ENCODE measurements at places on chromosomes 1 and 21. TPM values are rescaled to one million over a fixed set of nuclear protein-coding genes. Genes with fewer than 3 reads are reported as not detected.

DNA sequence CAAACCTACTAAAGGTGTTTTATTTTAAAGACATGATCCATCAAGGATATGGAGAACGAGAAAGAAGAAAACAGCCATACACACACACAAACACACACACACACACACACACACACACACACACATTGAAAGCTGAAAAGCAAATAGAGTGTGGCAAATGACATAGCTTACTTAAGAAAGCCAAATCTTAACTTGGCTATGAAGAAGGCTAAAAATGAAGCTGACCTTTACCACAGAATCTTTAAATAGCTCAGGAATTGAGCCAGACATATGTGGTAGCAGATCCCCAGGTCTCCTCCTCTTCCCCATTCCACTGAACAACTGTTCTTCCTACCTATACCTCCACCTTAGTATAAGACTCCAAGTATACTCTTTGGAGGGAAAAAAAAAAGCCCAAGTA lies 185.6 kb downstream of the CLEC20A start:
- no peak for DNase-seq

DNA sequence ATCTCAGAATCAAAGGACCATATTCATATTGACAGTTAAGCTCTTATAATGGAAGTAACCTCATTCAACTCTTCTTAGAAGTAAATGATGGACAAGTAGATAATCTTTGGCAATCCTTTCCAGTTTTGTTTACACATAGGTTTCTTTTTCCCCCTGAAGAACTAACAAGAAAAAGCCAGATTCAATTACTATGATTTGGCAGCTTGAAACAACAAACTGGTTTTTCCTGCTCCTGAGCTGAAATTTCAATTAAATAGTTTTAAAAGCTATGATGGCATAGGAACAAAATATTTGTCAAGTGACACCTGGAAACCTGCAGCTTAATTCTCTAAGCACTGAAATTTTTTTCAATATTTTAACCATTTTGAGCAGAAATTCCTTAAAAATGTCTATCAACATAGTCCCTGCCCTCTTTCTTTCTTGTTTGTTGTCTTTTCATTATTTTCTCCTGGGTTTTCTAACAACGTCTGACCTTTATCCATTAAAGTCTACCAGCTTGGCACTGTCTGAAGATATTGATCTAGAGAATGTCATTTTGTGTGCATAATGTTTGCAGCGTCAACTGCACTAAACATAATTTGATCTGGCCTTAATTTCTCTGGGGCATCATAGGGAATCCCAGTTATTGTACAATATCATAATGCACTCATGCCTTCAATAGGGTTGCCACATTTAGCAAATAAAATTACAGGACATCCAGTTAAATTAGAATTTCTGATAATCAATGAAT lies 4.0 kb upstream of the SLC35A3 start:
- DNase-seq: no peak

GRCh38 chr1:116886291-116886878 lies 23.3 kb upstream of the PTGFRN start:
- DNase-seq: no peak

The C4BPB gene
- polyA plus RNA-seq: 0.62 TPM

The DISP3 gene
- polyA plus RNA-seq: 2.1 TPM

DNA sequence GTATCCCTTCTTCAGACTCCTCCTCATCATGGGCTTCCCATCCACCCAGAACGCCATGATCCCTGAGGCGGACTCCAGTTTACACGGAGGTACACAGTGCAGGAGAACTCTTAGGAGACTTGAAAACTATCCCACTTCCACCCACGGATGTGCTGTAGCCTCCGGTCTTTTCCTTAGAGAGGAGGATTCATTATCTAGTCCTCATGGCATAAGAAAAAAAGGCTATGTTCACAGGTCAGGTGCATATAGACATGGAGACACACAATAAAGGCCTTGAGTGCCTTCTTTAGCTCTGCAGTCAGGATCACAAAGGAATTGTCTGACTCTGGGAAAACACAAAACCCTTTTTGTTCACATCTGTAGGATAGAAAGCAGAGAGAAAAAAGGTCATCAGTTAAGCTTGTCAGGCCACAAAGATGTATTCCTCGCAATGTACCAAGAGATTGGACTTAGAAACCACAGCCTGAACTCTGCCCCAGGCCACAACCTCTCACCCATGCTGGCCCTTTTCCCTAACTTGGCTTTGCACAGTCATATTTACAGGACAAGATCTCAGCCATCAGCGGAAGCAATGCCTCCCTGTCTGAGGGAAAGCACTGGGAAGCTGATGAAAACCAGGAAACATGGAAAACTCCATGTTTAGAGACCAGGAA lies 9.0 kb downstream of the CRP start:
- no peak for DNase-seq

DNA sequence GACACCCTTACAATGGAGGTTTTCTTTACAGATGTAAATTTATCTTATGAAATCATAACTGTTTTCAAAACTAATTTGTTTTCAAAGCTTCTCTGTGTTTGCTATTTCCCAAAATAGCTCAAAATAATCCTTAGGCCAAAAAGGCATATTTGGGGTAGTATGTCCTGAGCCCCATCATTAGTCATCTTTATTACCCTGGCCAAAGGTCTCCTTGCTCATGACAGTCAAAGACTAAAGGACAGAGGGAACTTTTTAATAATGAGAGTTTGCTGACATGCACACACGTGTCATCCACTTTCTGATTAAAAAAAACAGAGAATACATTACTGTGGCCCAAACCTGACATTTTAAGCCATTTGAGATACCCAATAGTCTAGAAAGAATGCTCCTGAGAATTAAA lies 221.9 kb upstream of the DUSP10 start:
- no peak for DNase-seq

The OR10Z1 gene
- 0.03 TPM for polyA plus RNA-seq

Measured in left renal pelvis (tissue), 4 donors.